Progenitor cell of endocrine pancreas (in vitro differentiated cells): ENCODE measurements at places on chromosomes 1 and 21. TPM values are rescaled to one million over a fixed set of nuclear protein-coding genes. Genes with fewer than 3 reads are reported as not detected.

Gene IARS2
- 60.7 and 64.7 TPM in 2 replicates for total RNA-seq

Gene BATF3
- 0.53 and 0.55 TPM in 2 replicates for total RNA-seq

Gene LDLRAP1
- total RNA-seq = 12.7 and 13.3 TPM in 2 replicates

DNA sequence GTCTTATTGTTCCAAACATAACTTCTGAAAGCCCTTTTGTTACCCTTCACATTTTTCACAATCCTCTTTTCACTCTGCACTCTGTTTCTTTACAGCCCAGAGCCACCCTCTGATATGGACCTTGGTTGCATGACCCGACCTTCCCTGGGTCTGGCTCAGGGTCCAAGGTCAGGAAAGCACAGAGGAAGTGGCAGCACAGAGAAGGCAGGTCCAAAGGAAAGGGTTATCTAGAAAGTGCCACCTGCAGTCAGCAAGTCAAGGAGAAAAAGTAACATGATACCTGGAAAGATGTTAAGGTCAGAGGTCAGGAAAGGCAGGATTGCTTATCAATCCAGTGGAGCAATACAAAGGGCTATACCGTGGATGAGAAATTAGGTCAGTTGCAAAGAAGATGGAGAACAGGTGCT lies 18.4 kb downstream of the BCAR3 start:
- DNase-seq = no peak

DNA sequence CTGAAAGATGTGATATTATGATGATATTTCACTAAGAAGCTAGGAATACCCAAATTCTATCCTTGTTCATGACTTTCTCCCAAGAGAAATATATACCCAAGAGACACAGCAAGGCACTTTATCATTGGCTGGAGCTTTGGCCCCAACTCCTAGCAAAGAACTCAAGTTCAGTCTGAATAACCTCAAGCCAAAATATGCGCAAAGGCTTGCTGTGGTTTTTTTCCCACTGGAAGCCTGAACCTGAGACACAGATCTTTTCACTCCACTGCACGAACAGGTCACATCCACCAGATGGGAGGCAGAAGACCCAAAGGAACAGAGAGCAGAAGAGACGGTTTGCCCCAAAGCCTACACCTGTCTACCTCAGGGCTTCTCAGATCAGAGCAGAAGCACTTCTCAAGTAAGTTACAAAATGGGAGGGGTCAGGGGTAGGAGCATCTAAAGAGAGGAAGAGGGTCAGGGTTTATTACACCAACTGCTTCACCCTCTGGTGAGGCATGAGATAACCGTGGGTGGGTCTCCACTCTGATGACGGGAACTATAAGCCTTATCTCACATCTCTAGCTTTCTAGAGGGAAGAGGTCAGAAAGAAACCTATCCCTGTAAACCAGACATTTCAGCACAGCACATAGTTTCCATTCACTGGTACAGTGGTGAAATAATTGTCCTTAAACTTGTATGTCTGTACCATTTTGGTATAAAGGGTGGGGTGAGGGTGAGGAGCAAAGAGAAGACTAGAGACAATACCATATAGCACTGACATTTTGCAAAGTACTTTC lies 17.1 kb upstream of the CDC42BPA start:
- DNase-seq = no peak

GRCh38 chr1:211279340-211279739 lies 20.2 kb downstream of the RCOR3 start:
- no peak for DNase-seq

DNA sequence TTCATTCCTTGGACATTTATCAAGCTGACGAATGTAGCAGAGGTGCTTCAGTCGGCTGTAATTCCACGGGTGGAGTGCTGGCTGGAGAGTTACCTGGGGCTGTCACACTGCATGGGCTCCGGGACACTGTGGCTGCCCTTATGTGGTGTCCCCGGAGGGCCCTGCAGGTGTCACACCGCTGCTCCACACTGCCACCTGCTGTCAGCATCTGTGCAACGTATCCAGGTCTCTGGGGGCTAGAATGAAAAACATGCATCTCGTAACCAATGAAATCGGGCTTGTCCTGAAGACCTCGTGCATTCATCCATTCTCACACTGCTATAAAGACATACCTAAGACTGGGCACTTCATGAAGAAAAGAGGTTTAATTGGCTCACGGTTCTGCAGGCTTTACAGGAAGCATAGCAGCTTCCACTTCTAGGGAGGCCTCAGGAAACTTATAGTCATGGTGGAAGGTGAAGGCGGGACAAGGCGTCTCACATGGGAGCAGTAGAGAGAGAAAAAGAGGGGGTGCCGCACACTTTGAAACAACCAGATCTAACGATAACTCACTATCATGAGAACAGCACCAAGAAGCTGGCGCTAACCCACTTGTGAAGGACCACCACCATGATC lies 46.7 kb upstream of the PCBP3 start:
- DNase-seq = peak; percentile 75

GRCh38 chr1:155454096-155454495 lies 108.5 kb downstream of the ASH1L start:
- DNase-seq = no peak

DNA sequence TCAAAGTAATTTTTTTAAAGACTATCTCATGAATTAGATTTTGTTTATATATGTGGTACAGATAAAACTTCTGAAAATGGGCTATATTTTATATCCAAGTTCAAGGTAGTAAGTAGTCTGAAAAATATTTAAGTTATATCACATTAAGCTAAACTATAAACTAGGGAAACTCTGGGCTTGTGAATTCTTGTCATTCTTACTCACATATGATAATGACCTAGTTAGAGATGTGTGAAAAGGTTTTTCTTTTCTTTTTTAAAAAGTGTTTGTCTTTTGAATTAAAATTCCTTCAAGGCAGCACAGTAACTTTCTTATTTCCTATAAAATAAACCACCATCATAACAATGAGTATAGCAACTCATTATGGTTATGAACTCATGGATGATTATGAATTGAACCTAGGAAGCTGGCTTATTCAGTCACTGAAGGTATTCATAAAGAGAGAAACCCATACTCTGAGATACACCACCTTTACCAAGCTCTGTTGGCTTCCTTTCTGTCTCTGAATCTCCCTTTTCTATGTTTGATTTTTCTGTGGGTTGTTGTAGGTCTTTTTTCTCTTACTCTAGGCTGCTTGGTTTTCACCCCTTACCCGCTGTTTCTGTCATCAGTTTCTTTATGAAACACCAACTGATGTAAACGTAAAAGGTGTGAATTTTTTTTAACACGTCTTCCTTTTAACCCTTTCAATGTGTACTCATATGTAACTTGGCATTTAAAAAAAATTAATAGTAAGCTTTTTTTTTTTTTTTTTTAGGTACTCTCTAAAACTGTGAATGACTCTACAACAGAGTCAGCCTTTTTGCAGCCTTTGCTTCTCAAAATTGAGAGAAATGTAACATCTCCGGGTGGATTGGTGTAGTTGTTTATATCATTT lies 25.2 kb downstream of the IL12RB2 start:
- no peak for DNase-seq

DNA sequence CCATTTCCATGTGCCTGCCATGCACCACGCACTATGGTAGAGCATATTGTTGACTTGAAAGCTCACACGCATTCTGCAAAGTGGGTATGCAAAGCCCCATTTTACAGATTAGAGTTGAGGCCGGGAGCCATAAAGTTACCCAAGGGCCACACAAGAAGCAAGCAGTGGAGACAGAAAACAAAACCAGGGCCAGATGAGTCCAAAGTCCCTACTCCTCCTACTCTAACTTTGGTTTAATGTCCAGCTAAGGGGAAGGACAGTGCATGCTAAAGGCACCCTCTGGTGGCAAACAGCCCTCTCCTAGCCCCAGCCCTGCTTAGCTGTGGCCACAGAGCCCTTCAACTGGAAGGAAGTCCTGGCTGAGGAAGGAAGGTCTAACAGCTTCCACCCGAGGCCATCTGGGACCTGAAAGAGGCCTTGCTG lies 74.9 kb downstream of the SLC66A1 start:
- no peak for DNase-seq

DNA sequence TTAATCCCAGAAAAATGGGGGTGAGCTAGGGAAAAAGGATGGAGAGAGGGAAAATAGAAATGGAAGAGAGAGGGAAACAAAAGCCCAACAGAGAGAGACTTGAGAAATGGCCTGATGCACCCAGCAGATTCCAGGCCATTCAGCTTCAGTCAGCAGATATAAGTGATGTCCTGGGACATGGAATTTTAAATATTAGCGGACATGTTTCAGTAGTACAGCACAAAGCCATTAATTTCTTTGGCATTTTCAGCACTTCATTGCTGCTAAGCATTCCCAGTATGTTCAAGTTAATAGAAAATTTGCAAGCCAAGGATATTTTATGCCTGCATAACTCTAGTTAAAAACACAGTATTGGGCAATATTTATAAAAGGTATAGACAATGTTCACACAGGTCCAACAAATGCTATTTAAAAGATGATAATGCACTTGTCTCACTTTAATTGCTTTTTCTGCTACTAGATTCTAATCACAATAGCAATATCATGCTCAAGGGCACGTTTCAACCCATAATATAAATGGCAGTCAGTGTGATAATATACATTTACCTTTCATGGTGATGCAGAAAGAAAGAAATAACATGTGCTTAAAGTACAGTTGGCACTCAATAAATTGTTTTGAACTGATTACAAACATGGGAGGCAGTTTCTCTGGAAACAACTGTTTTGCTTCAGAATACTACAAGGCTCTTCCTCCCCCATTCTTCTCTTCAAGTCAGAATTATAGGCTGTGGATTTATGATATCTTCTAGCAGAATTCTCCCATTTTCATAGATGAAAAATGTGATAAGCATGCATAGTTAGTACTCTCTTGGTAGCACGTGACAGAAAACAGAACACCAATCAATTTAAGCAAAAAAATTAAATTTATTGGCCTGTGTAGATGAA lies 108.1 kb upstream of the MAGI3 start:
- DNase-seq = no peak

- no peak for DNase-seq
Observed at GRCh38 chr1:30286988-30287839, 436.2 kb downstream of the MATN1 start.

- no peak for DNase-seq
Observed at GRCh38 chr1:107525961-107526360, 385.1 kb downstream of the NTNG1 start.

GRCh38 chr1:182301467-182302198 lies 90.0 kb downstream of the GLUL start:
- DNase-seq = no peak

DNA sequence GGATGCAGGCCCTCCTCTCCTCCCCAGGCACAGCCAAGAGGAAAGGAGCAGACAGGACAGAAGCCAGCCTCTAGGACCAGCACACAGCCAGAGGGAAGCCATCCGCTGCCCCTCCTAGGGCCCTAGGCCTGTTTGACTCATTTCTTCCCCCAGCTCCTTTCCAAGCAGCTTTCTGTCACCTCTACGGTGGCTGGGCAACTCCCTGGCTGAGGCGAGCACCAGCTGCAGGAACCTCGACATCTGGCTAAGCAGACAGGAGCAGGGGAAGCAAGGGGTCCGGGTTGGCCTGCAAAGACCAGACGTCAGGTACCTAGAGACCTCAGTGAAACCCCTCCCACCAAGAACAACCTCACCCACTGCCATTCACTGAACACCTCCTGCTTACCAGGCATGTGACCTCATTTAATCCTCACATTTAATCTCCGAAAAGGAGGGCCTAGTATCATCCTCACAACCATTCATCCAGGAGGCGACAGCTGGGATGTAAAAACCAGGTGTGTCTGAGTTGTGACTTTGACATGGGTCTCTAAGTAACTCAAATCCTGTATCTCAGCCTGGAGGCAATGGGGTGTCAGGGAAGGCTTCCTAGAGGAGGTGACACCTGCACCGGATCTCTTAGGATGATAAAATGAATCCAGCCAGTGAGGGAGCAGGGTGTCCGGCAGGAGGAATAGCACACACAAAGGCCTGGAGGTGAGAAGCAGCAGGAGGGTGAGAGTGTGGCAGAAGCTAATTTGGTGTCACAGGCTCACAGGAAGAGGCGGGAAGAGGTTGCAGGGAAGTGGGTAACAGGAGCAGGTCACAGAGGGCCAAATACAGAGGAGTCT lies 5.9 kb downstream of the LRP8 start:
- DNase-seq = no peak

- DNase-seq = no peak
Observed at GRCh38 chr1:77940921-77941570, 37.8 kb downstream of the FUBP1 start.

DNA sequence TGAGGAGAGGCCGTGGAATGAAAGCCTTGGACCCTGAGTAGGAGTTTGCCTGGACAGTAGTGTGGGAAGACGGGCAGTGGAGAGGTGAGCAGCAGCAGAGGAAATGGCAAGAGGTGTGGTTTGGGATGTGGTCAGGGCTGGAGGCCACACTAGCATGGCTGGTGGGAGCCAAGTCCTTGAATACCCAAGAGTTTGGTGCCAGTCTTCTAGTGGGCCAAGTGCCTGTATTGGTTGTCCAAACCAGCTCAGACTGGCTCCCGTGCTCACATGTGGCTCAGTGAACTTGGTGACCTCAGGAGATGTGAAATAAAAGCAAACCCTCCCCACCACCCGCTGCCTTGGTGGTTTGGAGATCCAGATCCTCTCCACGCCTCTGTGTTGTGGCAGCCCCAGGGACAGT lies 2.4 kb downstream of the GUCA2A start:
- DNase-seq = no peak

DNA sequence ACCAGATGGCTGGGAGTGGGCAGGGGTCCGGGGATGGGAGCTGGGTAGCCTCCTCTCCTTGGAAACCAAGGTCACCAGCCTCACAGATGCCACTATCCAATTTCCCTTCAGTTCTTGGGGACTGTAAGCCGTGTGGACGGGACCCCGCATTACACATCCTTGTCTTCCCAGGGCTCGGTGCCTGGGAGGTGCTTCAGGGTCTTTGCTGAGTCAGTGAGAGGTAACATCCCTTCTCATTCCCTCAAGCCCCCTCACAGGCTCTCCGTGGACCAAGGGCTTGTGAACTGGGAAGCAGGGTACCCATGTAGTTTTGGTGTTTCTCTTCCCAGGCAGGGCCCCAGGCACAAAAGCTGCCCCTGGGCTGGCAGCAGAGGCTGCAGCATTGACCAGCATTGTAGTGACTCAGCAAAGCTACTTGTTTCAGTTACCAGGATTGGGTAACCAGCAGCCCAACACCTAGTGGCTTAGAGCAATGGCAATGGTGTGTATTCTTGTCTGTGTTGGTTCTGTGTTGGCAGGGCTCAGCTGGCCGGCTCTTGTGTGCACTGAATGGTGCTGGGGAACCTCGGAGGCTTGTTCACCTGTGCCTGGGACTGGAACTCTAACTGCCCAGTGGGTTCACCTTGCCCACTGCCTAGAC lies 24.6 kb upstream of the PCBP3 start:
- no peak for DNase-seq

GRCh38 chr1:23624440-23624839 lies 65.1 kb upstream of the ID3 start:
- no peak for DNase-seq

DNA sequence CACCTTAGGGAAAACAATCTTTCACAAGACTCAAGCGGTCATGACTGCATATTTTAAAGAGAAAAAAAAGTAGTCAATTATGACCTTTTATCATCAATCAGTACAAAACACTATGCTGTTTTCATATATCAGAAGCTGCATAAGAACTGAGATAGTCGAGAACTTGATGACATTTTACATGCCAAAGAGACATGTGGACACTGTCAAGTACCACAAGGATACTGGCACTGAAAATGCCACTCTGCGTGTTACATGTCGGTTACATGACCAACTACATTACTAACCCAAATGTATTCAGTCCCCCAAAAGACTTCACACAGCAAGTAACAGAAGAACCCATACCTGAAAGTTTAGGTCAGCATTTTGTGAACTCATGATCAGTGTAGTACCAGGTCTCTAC lies 975.0 kb upstream of the ADGRL4 start:
- no peak for DNase-seq
